ENCODE measurements at places on chromosomes 13 and 19. TPM values are rescaled to one million over a fixed set of nuclear protein-coding genes. Genes with fewer than 3 reads are reported as not detected.

Gene LHB
- 3.7 TPM for total RNA-seq

Gene TJP3
- 69.6 TPM for total RNA-seq

Gene ZNF470
- total RNA-seq: not detected

Gene ZNF154
- total RNA-seq: 0.10 TPM

Gene ZNF626
- total RNA-seq: not detected

Gene GPR180
- 6.4 TPM for total RNA-seq

Gene PEAK3
- not detected for total RNA-seq

Gene ZNF101
- 12.8 TPM for total RNA-seq

Gene NXNL1
- total RNA-seq: not detected

Gene SLC25A42
- 10.2 TPM for total RNA-seq

Gene PDE4A
- total RNA-seq: 33.7 TPM

Gene OR7A5
- not detected for total RNA-seq

Gene PLK5
- not detected for total RNA-seq

Gene THSD8
- total RNA-seq: 33.3 TPM

Gene METTL21C
- not detected for total RNA-seq

Gene KL
- total RNA-seq: not detected

Gene AMER2
- not detected for total RNA-seq

Gene CYP2B6
- 0.74 TPM for total RNA-seq

Gene ZNF677
- total RNA-seq: 0.34 TPM

Gene C13orf42
- total RNA-seq: not detected

Gene ADM5
- total RNA-seq: 12.1 TPM

Gene LSM14A
- 120 TPM for total RNA-seq
